ENCODE measurements at places on chromosomes 1 and 21.

DNA sequence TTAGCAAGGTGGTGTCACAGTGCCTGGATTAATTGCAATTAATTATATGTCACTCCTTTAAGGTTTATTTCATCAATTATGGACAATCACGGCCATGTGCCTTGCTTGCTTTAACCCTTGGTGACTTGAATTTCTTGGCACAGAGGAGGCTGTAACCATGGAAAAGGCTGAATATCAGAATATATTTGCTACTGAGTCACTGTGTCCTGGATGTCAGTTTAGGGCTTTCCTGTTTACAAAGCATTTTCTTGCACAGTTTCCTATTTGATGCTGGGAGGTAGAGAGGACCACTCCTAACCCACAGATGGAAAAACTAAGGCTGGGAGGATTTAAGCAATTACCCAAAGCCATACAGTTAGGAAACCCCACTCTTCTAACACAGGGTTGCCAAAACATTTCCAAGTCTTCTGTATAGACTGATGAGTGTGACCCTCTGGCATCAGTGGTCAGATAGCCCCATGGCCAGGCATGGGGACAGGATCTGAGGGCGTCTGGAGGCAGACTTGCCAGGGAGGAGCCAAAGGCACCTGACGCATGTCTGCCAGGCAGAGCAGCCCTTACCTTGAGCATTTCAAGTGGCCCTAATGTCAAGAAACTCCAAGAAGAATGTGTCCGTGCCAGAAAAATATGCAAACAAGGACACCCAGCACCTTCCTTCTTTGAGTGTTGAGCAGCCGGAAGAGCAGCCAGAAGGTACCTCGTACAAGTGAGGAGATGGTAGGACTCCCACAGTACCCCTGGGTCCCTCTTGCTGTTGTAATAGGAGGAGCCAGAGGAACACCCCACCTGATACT lies 34.4 kb downstream of the KCNN3 start:
- no peak for DNase-seq

DNA sequence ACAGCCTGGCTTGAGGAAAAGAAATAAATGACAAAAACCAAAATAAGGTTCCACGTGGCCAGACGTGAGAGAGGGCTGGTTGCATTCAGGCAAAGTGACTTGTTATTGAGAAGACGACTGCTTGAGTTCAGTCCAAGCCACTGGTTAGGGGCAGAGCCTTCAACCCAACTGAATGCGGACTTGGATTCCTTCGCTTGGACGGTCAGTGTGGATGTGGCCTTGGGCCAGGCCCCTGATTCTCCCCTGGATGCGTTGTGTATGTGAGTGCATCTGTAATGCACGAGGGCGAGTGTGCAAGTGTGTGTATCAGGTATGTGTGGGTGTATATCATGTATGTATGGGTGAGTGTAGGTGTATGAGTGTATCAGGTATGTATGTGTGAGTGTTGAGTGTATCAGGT lies 1.9 kb downstream of the PLA2G2F start:
- DNase-seq = no peak

GRCh38 chr1:111861523-111861922 lies 105.8 kb downstream of the DDX20 start:
- DNase-seq = no peak

- no peak for DNase-seq
These were observed 10.5 kb downstream of the SCAF4 start for GRCh38 chr21:31721381-31721780.

- DNase-seq = no peak
These were observed 1.5 kb downstream of the TNFSF18 start for GRCh38 chr1:173049322-173049633.

DNA sequence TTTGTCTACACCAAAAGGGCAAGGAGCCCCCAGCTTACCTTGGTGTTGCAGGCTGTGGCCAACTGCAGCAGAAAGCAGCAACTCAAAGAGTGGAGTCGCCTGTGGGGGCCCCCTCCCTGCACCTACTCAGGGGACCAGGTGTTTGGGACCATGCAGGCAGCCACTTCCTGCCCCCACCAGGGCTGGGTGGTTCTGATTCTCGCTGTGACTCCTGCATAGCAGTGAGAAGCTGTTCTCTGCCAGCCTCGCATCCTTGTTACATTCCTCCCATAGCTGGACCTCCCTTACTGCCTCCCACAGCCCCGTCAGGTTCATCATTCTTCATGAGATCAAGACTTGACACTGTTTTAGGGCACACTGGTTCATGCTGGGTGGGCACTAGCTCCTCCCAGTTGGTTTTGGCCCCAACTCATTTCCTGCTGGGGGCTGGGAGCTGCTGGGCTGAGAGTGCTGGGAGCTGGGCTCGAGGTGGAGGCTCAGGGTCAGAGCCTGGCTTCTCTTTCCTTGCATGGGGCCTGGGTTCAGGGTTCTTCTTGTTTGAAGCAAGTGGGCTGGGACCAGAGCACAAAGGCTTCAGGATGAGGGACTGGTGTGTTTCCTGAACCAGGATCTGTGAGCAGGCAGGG lies 146.9 kb upstream of the C1orf174 start:
- DNase-seq = no peak

DNA sequence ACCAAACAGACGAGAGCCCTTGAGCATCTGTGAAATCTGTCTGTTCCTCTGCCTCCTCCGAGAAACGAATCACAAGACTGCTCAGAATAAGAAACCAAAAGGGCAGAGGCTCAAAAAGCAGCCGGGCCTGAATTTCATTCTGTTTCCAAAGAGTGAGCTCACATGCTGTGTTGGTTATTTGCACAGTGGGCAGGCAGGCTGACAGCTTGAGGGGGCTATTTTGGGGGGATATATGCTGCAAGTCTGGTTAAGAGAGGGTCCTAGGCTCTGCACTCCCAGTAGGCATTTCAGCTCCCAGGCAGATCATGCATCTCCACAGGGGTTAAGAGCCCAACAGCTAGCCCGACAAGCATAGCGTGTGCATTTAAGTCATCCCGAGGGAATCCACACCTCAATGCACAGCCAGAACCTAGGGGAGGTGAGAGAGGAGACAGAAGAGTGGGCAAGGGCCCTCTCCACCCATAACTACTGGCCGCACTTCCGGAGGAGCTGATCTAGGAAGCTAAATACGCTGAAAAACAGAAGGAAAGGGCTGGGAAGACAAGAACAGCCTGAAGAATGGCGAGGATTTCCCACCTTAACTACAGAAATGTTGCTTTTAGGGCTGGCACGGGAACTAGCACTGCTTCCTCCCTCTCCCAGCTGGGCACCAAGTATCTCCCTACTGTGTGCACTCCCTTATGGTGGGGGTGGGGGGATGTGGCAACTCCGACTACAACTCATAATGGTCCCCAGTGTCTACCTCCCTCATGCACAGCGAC lies 3.7 kb downstream of the PGBD5 start:
- DNase-seq = no peak

DNA sequence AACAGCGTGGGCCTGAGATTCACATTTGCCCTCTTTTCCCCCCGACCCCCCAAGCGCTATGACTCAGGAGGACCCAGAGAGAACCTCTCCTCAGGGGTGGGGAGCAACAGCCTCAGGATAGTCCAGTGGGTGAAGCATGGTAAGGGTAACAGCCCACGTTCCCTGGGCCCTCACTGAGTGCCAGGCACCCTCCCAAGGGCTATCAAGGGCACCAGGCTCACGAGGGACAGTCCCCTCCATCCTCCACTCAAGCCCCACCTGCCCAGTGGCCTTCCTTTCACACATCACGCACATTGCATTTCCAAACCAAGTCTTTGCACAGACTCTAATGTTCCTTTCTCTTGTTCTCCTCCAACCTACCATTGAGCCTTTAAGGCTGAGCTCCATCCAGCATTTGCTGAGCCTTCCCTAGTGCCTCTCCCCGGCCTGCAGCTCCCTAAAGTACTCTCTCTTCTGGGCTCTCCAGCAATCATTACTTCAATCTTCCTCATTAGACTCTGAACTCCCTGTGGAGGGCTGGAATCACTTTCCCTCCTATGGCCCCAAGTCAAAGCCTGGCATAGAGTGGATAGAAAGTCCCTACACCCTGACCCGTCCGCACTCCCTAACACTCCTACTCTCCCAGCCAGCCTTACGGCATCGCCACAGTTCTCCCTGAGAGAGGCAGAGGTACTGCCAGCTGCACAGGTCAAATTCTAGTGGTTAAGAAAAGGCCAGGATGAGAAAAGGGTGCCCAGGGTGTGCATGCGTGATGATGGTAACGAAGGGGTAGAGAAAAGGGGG lies 1.0 kb downstream of the AKR7A2 start:
- DNase-seq = no peak

- DNase-seq = no peak
These were observed 319.1 kb upstream of the SGIP1 start for GRCh38 chr1:66214901-66215300.

- no peak for DNase-seq
These were observed 5.0 kb upstream of the KCNJ9 start for GRCh38 chr1:160076295-160076694.

DNA sequence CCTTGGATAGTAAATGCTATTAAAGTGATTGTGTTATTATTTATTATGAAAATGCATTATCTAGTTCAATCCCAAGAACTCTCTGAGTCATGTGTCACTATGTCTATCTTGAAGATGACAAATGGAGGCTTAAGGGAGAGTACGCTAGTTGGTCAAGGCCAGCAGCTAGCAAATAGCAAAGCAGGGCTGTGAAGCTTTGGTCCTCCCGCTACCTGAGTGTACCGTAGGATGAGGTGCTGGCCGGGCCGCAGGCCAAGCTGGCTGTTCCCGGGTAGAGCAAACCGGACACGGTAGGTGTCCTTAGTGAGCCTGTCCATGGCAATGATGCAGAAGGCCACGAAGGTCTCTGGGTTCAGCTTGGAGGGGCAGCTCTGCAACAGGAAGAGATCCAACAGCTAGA lies 9.3 kb downstream of the CYB5RL start:
- DNase-seq = no peak
